ENCODE measurements at places on chromosomes 5 and 9. TPM values are rescaled to one million over a fixed set of nuclear protein-coding genes. Genes with fewer than 3 reads are reported as not detected.

DNA sequence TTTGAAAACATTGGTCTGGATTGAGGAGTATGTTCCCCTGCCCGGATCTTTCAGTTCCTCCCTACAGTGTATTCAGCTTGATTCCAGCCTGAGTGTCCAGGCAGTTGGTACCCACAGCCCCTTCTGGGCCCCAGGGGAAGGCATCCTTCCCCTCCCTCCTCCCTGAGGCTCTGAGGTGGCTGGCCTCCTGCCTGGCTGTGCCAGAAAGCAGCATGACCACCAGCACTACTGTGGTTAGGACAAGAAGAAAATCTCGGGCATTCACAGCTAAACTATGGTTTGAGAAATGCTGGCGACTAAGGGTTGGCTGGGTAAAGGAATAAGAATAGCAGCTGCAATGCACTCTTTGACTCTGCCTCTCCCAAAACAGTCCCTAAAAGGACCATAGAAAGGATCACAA is 84.6 kb upstream of the LIFR start:
- DNase-seq: no peak

The COL27A1 gene
- 42.3 TPM for polyA plus RNA-seq

The NCBP1 gene
- polyA plus RNA-seq: 56.1 TPM

The SLC27A6 gene
- polyA plus RNA-seq: 1.6 TPM

The COL5A1 gene
- 90.9 TPM for polyA plus RNA-seq

The DAPK1 gene
- polyA plus RNA-seq: 38.3 TPM

- no peak for DNase-seq
Observed at GRCh38 chr5:111461934-111462333, 50.4 kb downstream of the STARD4 start.

GRCh38 chr5:139678751-139679750 is 30.9 kb downstream of the CXXC5 start:
- DNase-seq: no peak

DNA sequence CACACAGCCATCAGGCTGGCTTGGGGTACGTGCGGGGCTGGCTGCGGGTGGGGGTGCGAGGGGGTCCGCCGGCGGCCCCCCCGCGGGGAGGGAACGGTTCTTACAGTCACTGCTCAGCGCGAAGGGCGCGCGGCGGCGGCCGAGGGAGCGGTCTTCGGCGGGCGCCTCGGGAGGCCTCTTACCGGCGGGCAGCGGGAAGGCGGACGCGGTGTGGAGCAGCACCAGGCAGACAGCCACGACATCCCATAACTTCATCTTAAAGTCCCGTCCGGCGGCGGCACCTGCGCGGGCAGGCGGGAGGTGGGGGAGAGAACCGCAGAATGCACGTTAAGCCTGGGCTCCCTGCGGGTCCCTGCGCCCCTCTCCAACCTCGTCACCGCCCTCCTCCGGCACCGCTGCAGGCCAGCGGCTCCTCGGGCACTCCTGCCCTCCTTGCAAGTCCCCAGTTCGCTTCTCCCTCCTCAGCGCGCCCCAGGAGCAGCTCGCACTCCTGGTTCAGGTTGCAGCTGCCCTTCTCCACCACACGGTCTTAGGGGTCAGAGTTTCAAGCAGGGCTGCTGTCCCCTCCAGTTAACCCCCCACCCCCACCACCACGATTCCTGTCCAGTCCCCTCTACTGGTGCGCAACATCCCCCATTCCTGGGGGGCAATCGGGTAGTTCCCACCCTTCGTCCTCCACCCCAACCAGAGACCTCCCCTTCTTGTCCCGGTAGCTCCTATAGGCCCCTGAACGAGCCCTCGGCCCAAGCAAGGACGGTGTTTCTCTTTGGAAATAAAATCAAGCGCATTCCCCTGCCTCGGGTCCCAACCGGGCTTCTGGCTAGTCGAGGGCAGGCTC is 5.1 kb downstream of the GDNF start:
- no peak for DNase-seq

GRCh38 chr9:37622462-37622861 is 28.3 kb upstream of the FRMPD1 start:
- no peak for DNase-seq

Measured in left renal pelvis (tissue), 4 donors.